ENCODE measurements at places on chromosomes 2 and 18.

- DNase-seq: no peak
Observed at GRCh38 chr2:72159211-72159993, 11.7 kb upstream of the CYP26B1 start.

GRCh38 chr18:58639751-58640427 lies 11.0 kb upstream of the ALPK2 start:
- no peak for DNase-seq

GRCh38 chr2:153388246-153388645 lies 90.3 kb downstream of the RPRM start:
- no peak for DNase-seq

GRCh38 chr18:10519366-10519765 lies 6.5 kb upstream of the NAPG start:
- no peak for DNase-seq

DNA sequence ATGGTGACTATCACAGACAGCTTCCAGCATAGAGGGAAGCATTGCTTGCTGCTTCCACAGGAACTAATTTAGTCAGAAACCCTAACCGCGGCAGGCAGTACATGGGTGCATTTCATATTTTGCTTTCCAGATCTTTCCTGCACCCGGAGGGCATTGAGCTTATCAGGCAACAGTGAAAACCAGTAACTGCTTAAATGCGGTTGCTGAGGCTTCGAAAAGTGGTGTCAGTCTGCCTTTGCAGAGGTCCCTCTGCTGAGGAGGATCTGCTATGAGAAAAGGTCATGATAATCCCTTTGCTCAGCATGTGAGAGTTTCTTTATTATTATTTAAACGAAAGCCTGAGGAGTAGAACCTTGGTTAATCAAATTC lies 44.6 kb upstream of the ROCK2 start:
- no peak for DNase-seq

GRCh38 chr2:81942876-81943275 lies 1638.3 kb upstream of the LRRTM1 start:
- no peak for DNase-seq

DNA sequence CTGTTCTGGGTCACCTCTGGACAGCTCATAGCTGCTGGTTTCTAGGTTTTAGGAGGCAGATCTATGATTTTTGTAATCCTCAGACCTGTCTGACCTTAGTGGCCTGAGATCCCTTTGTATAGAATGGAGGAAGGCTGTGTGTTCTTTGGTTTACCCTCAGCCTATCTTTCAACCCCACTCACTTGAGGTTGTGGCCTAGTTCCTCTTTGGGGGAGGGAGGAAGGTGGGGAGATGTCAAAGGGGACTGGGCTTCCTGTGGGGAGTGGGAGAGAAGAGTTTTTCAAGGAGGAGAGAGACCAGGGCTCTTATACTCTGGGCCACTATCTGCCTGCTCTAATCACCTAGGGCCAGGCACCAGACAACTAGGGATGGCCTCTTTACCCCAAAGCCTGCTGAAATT lies 28.5 kb downstream of the SEMA4F start:
- no peak for DNase-seq

DNA sequence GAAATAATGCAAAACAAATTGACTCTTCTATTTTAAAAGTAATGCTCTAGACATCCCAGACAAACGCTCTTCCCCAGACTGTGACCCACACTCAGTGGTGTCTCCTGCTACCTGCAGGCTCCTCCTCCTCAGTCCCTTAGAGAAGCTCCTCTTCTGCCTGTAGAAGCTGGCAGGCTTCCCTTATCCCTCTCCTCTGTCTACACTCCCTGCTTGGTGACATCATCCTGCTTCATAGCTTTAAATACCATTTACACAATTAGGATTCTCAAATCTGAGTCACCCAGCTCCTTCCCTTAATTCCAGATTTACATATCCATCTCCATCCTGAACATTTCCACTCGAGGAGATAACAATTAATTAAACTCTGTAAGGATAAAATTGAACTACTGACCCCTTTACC lies 167.9 kb downstream of the FBXO15 start:
- DNase-seq: no peak

DNA sequence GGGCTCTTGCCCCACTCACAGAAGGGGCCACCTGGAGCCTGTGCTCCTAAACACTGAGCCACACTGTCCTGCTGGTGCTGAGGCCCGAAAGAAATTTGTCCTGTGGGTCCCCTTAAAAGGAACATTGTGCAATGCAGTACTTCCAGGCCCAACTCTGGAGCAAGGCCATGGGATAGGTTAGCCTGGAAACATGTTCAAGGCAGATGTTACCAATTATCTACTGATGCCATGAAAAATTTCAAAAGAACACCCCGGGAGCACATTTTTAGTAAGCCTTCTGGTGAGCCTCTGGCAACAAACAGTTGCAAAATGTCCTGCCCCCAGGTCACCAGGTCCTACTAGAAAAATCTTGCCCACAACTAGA lies 12.3 kb upstream of the PTMA start:
- no peak for DNase-seq

DNA sequence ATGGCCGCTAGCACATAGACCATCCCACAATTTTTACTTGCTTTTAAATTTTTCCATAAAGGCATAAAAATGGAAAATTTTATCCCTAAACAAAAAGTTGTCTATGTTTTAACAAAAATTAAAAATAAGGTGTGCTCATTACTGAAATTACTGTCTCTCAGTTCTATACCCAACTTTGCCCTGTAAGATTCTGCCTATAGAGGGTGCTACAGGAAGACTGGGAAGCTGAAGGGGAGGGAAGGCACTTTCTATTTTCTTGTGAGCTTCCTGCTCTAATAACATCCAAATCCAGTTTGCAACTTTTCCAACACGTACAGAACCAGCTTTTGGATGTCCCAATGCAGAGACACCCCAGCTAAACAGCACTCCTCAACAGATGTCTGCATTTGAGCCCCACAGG lies 666.9 kb downstream of the PLCL1 start:
- no peak for DNase-seq

DNA sequence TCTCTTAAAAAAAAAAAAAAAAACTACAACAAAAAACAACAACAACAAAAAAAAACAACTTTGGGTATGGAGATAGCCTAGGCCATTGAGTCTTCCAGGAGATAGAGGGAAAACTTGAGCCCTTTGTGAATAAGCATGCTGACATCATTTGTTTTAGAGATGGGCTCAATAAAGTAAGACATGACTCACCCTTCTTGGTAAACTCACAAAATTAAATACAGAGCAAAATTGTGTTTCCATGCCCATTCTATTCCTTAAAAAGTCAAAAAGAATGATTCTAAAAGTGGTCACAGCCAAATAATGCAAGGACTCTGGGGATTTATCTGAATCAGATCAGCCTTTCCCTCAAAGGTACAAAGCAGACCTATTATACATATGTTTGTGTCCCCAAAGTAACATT lies 117.4 kb downstream of the ETAA1 start:
- DNase-seq: no peak

- no peak for DNase-seq
Observed at GRCh38 chr2:203246646-203247045, 7.8 kb downstream of the CYP20A1 start.

- no peak for DNase-seq
Observed at GRCh38 chr2:160584972-160585494, 91.4 kb upstream of the RBMS1 start.

- no peak for DNase-seq
Observed at GRCh38 chr2:160952464-160953254, 207.6 kb upstream of the TANK start.

GRCh38 chr2:177397481-177398289 lies 5.1 kb downstream of the AGPS start:
- no peak for DNase-seq
